ENCODE measurements at places on chromosomes 5 and 9.

DNA sequence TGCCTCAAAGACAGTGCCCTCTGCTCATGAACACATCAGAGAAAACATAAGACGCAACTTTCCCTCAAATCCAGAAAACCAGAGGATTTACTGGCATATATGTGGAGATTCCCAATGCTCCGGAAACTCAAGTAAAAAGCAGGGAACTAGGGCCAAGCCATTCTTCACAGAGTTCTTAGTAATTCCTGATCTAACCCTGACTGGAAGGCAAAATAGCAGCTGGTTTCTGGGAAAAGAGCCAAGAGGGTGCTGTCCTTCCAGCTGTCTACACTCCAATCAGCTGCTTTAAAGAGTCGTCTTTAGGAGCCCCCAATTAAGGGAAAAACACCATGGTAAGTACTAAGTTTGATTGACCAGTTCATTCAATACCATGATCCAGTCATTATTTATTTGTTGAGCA lies 49.6 kb downstream of the GNA14 start:
- no peak for DNase-seq
- H3K36me3 ChIP-seq, result no peaks in the 10 kb centered on the region
- H3K27me3 ChIP-seq, result no peaks in the 10 kb centered on the region
- peaks cover 9% of the 10 kb centered on the region for H3K4me1 ChIP-seq
- H3K4me3 ChIP-seq, result no peak overlapping the region
- H3K27ac ChIP-seq, result no peak overlapping the region

GRCh38 chr9:97387936-97388684 lies 23.8 kb upstream of the TDRD7 start:
- H3K36me3 ChIP-seq, result peaks cover 1% of the 10 kb centered on the region
- no peak overlapping the region for H3K4me3 ChIP-seq
- H3K27me3 ChIP-seq, result peaks cover 73% of the 10 kb centered on the region
- DNase-seq, result no peak
- no peak overlapping the region for H3K27ac ChIP-seq

GRCh38 chr5:52798938-52799337 lies 11.2 kb downstream of the ITGA1 start:
- H3K4me3 ChIP-seq, result peak overlapping the region; percentile 95
- peak overlapping the region; percentile 93 for H3K27ac ChIP-seq
- H3K36me3 ChIP-seq, result peaks cover 26% of the 10 kb centered on the region
- H3K4me1 ChIP-seq, result peaks cover 41% of the 10 kb centered on the region
- no peak for DNase-seq

DNA sequence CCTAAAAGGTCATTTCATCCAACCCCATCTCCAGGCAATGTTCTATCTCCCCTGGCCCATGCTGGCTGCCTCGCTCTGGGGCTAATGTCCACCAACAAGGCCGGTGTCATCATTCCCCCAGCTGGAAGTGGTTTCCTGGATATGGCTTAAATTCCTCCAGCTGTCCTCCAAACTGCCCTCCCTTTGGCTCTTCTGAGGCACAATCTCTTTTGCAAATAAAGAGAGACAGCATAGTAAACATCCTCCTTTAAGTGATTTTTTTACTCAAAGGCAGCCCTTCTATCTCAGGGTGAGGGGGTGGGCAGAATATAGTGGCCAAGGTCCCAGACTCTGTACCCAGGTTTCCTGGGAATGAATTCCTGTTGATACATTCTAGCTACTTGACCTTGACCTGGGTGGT lies 117.4 kb upstream of the PANK3 start:
- H3K27me3 ChIP-seq, result peaks cover 4% of the 10 kb centered on the region
- no peak overlapping the region for H3K27ac ChIP-seq
- no peaks in the 10 kb centered on the region for H3K36me3 ChIP-seq
- no peak overlapping the region for H3K4me3 ChIP-seq

- H3K4me1 ChIP-seq, result no peaks in the 10 kb centered on the region
- H3K36me3 ChIP-seq, result no peaks in the 10 kb centered on the region
- H3K27ac ChIP-seq, result no peak overlapping the region
- H3K27me3 ChIP-seq, result peaks cover 39% of the 10 kb centered on the region
Measured at GRCh38 chr5:112192866-112193265, 226.2 kb downstream of the EPB41L4A start.

GRCh38 chr5:1764606-1764960 lies 35.1 kb downstream of the MRPL36 start:
- H3K27ac ChIP-seq, result no peak overlapping the region
- no peak overlapping the region for H3K4me3 ChIP-seq
- no peaks in the 10 kb centered on the region for H3K36me3 ChIP-seq
- no peak for DNase-seq
- peaks cover 3% of the 10 kb centered on the region for H3K4me1 ChIP-seq

DNA sequence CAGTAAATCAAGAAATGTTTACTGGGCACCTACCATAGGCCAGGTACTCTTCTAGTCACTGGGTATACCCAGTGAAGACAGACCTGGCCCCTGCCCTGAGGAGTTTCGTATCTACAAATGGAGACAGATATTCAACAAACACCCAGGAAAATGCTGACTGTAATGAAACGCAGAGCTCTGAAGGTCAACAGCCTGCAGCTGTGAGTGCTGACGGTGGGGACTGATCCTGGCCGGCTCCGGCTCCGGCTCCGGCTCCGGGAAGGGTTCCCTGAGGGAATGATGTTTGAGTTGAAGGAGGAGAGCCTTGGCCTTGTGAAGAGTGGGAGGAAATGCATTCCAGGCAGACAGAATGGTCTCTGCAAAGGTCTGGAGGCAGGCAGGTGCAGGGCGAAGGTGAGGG lies 23.1 kb downstream of the FGFR4 start:
- H3K4me1 ChIP-seq, result peaks cover 14% of the 10 kb centered on the region
- no peaks in the 10 kb centered on the region for H3K27me3 ChIP-seq
- H3K27ac ChIP-seq, result no peak overlapping the region
- no peak overlapping the region for H3K4me3 ChIP-seq
- no peaks in the 10 kb centered on the region for H3K36me3 ChIP-seq
- no peak for DNase-seq

DNA sequence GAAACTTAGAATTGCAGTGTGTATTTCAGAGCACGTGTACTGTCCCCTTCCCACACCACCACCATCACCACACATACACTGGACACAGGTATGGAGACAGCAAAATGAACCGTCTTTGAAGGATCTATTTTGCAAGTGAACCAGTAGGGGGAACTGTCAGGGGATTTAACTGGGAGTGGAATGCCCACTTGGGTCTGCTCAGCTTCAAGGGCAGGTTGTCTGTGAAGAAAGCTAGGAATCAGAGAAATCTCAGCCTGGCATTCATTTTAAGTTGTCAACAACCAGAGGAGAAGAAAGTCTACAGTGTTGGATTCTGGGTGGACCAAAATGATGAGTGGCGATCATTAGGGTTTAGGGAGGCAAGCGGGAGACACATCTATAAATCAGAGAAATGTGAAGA lies 147.0 kb downstream of the DCP2 start:
- H3K27me3 ChIP-seq, result peaks cover 4% of the 10 kb centered on the region
- DNase-seq, result no peak
- no peaks in the 10 kb centered on the region for H3K4me1 ChIP-seq
- H3K36me3 ChIP-seq, result no peaks in the 10 kb centered on the region
- no peak overlapping the region for H3K4me3 ChIP-seq
- H3K27ac ChIP-seq, result no peak overlapping the region

DNA sequence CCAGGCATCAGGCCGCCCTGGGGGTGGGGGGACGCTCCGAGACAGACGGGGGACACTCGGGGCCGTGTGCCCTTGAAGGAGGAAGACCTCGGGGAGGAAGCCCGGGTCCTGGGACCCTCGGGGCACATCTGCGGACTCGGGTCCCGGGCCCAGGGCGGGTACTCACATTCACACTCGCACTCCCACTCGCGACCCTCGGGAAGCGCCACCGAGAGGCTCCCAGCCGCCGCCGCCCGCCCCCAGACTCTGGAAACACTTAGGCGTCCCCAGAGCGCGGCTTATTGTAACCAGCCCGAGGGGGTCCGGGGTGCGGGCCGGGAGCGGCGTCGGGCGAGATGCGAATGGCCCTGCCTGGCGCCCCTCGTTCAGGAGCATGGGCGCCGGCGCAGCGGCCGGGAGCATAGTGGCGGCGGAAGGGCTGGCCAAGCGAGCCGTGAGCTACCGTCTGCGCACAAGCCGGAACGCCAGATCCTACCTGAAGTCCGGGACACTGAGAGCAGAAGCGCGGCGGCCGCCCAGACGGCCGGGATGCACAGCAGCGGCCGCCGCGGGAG lies 559 bp downstream of the ROR2 start:
- no peak for DNase-seq
- no peak overlapping the region for H3K27ac ChIP-seq
- peak overlapping the region; percentile 51 for H3K4me3 ChIP-seq
- peaks cover 81% of the 10 kb centered on the region for H3K27me3 ChIP-seq

DNA sequence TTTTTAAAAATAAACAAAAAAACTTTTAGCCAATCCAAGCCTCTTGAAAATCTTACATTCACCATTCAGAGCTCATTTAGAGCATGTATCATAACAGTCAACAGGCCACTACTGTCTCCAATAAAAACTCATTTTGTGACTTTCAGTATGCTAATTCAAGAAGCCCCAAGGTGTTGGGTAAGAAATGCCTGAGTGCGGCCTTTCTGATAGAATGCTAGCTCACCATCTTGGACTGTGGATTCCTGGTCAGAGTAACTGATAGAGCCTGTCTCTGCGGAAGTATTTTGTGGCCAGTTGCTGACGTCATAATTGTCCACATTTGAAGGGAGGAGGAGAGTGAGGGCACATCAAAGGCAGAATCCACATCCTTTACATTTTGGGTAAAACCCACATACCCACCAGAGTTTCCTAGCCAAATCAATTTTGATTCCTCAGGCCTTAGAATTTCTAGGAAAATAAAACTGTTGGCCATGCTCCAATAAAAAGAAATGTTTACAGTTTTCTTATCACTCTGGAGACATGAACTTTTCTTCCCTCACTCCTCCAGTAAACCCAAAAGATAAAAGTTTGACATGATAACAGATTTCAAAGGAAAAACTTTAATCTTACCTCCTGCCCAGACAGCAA lies 41.1 kb upstream of the ERCC6L2 start:
- peaks cover 17% of the 10 kb centered on the region for H3K4me1 ChIP-seq
- peak; percentile 61 for DNase-seq
- peaks cover 6% of the 10 kb centered on the region for H3K27me3 ChIP-seq
- peak overlapping the region; percentile 77 for H3K27ac ChIP-seq

GRCh38 chr9:127245637-127246164 lies 18.9 kb upstream of the GARNL3 start:
- peak overlapping the region; percentile 85 for H3K4me3 ChIP-seq
- peak overlapping the region; percentile 67 for H3K27ac ChIP-seq
- peaks cover 13% of the 10 kb centered on the region for H3K4me1 ChIP-seq
- H3K27me3 ChIP-seq, result peaks cover 3% of the 10 kb centered on the region
- DNase-seq, result no peak

GRCh38 chr5:157520911-157521703 lies 54.5 kb downstream of the ADAM19 start:
- peaks cover 61% of the 10 kb centered on the region for H3K4me1 ChIP-seq
- peaks cover 77% of the 10 kb centered on the region for H3K36me3 ChIP-seq
- H3K4me3 ChIP-seq, result no peak overlapping the region
- H3K27me3 ChIP-seq, result no peaks in the 10 kb centered on the region
- peak overlapping the region; percentile 57 for H3K27ac ChIP-seq
- DNase-seq, result no peak

- no peak overlapping the region for H3K4me3 ChIP-seq
- no peaks in the 10 kb centered on the region for H3K27me3 ChIP-seq
- H3K27ac ChIP-seq, result no peak overlapping the region
- peaks cover 3% of the 10 kb centered on the region for H3K4me1 ChIP-seq
- H3K36me3 ChIP-seq, result peaks cover 20% of the 10 kb centered on the region
- no peak for DNase-seq
Measured at GRCh38 chr9:91004992-91005391, 203.4 kb downstream of the SYK start.

GRCh38 chr9:134413890-134414623 lies 87.8 kb downstream of the RXRA start:
- no peak for DNase-seq
- no peak overlapping the region for H3K4me3 ChIP-seq

DNA sequence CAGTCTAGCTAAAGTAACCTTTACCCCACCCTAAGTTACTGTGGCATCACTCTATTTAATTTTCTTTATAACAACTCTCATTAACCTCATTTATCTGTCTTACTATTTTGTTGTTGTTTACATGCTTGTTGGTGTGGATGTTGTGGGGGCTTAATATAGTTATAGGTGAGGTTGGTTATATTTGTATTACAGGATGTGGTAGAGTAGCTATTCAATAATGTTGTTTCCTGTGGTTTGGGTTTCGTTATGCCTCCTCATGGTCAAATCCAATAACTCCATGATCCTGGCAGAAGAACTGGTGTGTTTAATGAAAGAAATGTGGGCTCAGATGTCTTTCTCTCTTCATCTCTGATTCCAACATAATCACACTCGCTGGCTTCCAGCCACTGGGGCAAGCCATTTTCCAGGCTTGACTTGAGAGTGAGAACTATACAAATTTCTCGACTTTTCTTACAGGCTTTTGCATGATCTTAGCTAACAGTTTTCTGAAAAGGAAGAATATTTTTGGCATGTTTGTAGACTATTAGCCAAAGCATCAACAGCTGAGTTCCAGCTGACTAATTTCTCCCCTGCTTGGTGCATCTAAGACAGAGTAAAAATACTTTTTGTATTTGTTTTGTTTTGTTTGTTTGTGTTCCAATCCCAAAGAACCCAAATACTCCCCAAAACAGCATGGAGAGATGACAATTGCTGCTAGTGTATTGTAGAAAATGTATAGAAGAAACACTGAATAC lies 303.7 kb upstream of the PAPPA start:
- H3K27me3 ChIP-seq, result no peaks in the 10 kb centered on the region
- H3K4me3 ChIP-seq, result no peak overlapping the region
- no peak for DNase-seq
- no peaks in the 10 kb centered on the region for H3K4me1 ChIP-seq
- H3K36me3 ChIP-seq, result no peaks in the 10 kb centered on the region
- no peak overlapping the region for H3K27ac ChIP-seq

- no peaks in the 10 kb centered on the region for H3K27me3 ChIP-seq
- no peak overlapping the region for H3K27ac ChIP-seq
- no peak overlapping the region for H3K4me3 ChIP-seq
- DNase-seq, result no peak
- no peaks in the 10 kb centered on the region for H3K4me1 ChIP-seq
Measured at GRCh38 chr9:83245979-83246659, 183.2 kb upstream of the RASEF start.

DNA sequence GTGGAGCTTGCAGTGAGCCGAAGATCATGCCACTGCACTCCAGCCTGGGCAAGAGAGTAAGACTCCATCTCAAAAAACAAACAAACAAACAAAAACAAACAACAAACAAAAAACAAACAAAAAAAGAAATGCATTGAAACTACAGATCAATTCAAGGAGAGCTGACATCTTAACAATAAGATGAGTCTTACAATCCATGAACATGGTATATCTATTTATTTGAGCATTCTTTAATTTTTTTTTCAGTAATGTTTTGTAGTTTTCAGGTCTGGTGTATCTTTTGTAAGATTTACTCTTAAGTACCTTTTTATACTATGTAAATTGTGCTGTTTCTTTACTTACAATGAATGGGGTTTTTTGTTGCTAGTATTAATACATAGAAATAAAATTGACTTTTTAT lies 140.1 kb upstream of the DAPK1 start:
- H3K4me3 ChIP-seq, result no peak overlapping the region
- peaks cover 8% of the 10 kb centered on the region for H3K27me3 ChIP-seq
- H3K4me1 ChIP-seq, result no peaks in the 10 kb centered on the region
- no peaks in the 10 kb centered on the region for H3K36me3 ChIP-seq

GRCh38 chr5:123474228-123474627 lies 37.7 kb upstream of the CSNK1G3 start:
- H3K4me3 ChIP-seq, result no peak overlapping the region
- H3K27ac ChIP-seq, result no peak overlapping the region
- no peak for DNase-seq

GRCh38 chr9:4862506-4863250 lies 69.9 kb downstream of the RCL1 start:
- H3K27ac ChIP-seq, result no peak overlapping the region
- peaks cover 35% of the 10 kb centered on the region for H3K36me3 ChIP-seq
- no peaks in the 10 kb centered on the region for H3K27me3 ChIP-seq
- no peak for DNase-seq
- H3K4me1 ChIP-seq, result peaks cover 27% of the 10 kb centered on the region
- H3K4me3 ChIP-seq, result no peak overlapping the region

Measured in activated CD8-positive, alpha-beta memory T cell treated with anti-CD3 and anti-CD28 coated beads, Interleukin-2, amount 10 ng/mL, durations not matched to agents 7 days and 5 days (primary cell).